ENCODE measurements at places on chromosomes 2 and 18. TPM values are rescaled to one million over a fixed set of nuclear protein-coding genes. Genes with fewer than 3 reads are reported as not detected.
A peak's percentile ranks its signal among the peaks of the same experiment; 100 is the strongest.

DNA sequence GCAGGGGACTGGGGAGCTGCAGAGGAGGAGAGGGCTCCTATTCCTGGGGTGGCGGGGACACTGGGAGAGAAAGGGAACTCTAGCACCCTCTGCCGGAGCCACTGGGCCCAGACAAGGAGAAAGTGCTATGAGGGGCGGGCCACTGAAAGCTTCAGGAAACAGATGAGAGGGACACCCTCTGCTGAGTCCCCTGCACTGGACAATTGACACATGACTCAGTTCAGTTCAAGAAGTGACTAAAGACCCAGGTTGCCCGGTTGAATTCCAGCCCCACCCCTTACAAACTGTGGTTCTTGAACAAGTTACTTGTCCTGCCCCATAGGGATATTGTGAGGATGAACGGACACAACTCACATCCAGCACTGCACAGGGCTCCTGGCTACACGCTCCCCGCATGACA lies 5.0 kb downstream of the RUFY4 start:
- H3K27me3 ChIP-seq: no peaks in the 10 kb centered on the region
- H3K27ac ChIP-seq: no peak overlapping the region
- no peaks in the 10 kb centered on the region for H3K4me1 ChIP-seq

DNA sequence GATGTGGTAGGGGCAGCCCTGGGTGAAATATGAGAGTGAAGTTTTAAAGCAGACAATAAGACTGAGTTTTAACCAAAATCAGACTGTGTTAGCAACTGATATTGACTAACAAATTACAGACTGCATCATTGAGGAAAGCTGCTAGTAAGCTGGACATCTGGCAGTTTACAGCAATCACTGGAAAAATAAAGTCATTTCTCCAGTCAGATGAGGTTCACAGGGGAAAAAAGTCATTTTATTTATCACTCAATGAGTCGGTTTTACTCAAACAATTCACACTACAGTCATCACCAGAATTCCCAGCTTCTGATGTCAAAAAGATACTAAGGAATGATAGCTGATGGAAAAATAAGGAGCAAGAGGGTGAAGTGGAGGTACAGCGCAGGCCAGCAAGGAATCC lies 10.5 kb upstream of the TMEM177 start:
- no peak overlapping the region for H3K27ac ChIP-seq
- H3K4me1 ChIP-seq: no peaks in the 10 kb centered on the region
- no peaks in the 10 kb centered on the region for H3K27me3 ChIP-seq
- DNase-seq: no peak

DNA sequence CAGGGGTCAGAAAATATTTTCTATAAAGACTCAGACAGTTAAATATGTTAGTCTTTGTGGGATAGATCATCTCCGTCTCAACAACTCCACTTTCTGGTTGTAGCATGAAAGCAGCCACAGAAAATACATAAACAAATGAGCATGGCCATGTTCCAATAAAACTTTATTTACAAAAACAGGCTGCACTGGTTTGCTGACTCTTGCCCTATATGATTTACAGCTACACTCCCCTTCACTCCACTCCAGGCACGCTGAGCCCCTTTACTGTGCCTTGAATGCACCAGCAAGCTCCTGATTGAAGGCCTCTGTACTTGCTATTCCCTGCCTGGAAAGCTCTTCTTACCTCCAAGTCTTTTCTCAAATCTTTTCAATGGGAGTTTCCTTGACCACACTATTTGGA lies 5.8 kb upstream of the STAMBP start:
- no peak for DNase-seq
- H3K36me3 ChIP-seq: no peaks in the 10 kb centered on the region
- no peak overlapping the region for H3K4me3 ChIP-seq
- peaks cover 8% of the 10 kb centered on the region for H3K4me1 ChIP-seq
- no peak overlapping the region for H3K27ac ChIP-seq
- no peaks in the 10 kb centered on the region for H3K27me3 ChIP-seq

- H3K27me3 ChIP-seq: no peaks in the 10 kb centered on the region
- H3K4me3 ChIP-seq: no peak overlapping the region
- no peaks in the 10 kb centered on the region for H3K36me3 ChIP-seq
- no peak for DNase-seq
- H3K4me1 ChIP-seq: no peaks in the 10 kb centered on the region
These were observed 231.5 kb downstream of the ZEB2 start for GRCh38 chr2:144288438-144288837.

- peak overlapping the region; percentile 41 for H3K27ac ChIP-seq
- H3K27me3 ChIP-seq: no peaks in the 10 kb centered on the region
- no peak for DNase-seq
- H3K4me3 ChIP-seq: no peak overlapping the region
- peaks cover 17% of the 10 kb centered on the region for H3K4me1 ChIP-seq
- no peaks in the 10 kb centered on the region for H3K36me3 ChIP-seq
These were observed 33.9 kb downstream of the FN1 start for GRCh38 chr2:215401896-215402379.

GRCh38 chr2:127041259-127041970 lies 65.5 kb downstream of the BIN1 start:
- no peaks in the 10 kb centered on the region for H3K4me1 ChIP-seq
- H3K4me3 ChIP-seq: no peak overlapping the region
- no peak for DNase-seq
- no peaks in the 10 kb centered on the region for H3K27me3 ChIP-seq

GRCh38 chr18:11587846-11588245 lies 21.6 kb upstream of the SLC35G4 start:
- DNase-seq: no peak
- H3K4me1 ChIP-seq: no peaks in the 10 kb centered on the region
- H3K4me3 ChIP-seq: no peak overlapping the region
- H3K27ac ChIP-seq: no peak overlapping the region
- no peaks in the 10 kb centered on the region for H3K36me3 ChIP-seq
- no peaks in the 10 kb centered on the region for H3K27me3 ChIP-seq

- no peaks in the 10 kb centered on the region for H3K4me1 ChIP-seq
- DNase-seq: no peak
- no peak overlapping the region for H3K27ac ChIP-seq
- peaks cover 78% of the 10 kb centered on the region for H3K36me3 ChIP-seq
- H3K4me3 ChIP-seq: no peak overlapping the region
These were observed 72.0 kb downstream of the RIF1 start for GRCh38 chr2:151481744-151482143.

DNA sequence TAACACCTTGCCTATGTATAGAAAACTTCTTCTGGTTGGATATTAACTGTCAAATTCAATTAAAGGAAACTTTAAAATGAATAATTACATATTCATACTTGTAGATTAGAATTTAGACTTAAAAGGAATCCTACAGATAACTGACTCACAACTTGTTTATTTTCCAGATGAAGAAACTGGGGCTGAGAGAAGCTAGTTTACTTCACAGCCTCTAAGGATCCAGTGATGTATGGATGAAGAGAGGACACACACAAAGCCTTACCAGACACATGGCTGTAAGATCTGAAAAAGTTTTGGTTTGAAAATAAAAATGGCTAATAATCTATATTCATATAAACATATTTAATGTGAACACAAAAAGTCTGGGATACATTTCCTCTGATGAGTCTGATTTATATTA lies 72.3 kb downstream of the PRELID3A start:
- no peak overlapping the region for H3K27ac ChIP-seq
- peaks cover 29% of the 10 kb centered on the region for H3K36me3 ChIP-seq
- H3K27me3 ChIP-seq: no peaks in the 10 kb centered on the region
- H3K4me1 ChIP-seq: no peaks in the 10 kb centered on the region
- no peak overlapping the region for H3K4me3 ChIP-seq

Gene ANKRD30B
- not detected for total RNA-seq

Gene SNX17
- 53.5 TPM for total RNA-seq

Gene VWA3B
- total RNA-seq: not detected

Data from esophagus squamous epithelium (tissue), 5 donors.